ENCODE measurements at places on chromosomes 16 and 17. TPM values are rescaled to one million over a fixed set of nuclear protein-coding genes. Genes with fewer than 3 reads are reported as not detected.

DNA sequence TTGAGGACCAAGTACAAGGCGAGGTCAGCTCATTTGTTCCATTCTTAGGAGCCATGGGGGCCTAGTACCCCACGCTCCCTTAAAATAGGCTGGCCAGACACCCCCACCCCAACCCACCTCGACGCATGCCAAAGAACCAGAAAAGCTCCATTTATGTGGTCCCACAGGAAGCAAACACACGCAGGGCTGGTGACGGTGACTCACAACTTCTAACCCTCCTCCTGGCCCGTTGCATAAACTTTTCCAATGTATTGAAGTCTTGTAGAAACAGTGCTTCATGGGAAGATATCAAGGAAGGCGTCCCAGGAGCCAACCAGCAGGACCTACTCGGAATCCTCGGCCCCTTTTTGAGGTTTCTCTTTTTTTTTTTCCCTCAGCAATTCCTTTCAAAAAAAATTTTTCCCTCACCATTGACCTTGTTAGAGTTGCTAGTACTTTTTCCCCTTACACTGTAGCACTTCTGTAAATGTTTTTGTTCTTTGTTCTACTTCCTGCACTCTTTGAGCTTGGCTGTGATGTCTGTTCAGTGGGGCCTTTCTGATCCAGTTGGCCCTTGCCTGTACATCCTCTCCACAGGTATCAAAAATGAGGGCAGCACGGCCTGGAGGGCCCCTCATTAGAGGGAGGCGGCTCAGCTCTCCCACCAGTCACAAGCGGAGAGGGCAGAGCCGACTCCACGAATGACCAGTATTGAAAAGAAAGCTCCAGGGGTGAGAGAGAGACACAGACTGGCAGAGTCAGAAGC is 208.3 kb downstream of the RGS9 start:
- no peak for DNase-seq

GRCh38 chr16:82451449-82451848 is 175.3 kb upstream of the CDH13 start:
- DNase-seq: no peak

DNA sequence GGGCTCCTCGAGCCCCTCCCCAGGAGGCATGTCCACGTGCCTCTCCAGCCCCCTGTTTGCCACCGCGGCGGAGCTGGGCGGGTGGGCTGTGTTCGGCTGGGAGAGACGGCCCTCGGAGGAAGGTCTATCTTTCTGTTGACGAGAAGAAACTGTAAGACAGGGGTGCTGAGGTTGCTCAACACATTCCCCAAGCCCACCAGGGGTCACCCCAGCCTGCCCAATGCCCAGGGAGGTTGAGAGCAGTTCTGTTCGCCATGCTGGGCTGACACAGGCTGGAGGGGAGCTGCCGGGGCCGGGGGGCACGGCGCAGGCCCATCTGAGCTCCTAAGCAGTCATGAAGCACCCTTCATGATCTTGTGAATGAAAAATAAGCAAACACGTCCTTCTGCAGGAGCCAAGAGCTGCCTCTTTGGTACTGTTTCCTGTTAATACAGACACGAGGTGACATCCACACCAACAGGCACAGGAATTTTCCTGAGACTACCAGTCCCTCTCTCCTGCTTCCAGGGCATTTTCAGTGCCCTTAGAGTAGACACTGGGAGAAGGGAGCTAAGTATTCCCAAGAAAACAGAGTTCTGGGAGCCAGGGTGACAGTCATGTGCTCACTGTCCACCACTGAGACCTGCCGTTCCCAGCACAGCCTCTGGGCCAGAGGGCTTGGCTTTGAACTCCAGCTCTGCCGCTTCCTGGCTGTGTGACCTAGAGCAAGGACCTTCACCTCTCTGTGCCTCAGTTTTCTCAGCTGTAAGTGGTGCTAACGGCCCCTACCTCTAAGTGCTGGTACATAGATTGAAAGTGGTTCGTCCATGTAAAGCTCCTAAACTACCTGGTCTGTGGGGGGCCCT is 9.2 kb downstream of the UBALD2 start:
- no peak for DNase-seq

- DNase-seq: no peak
Measured at GRCh38 chr16:71974068-71974818, 26.0 kb downstream of the PKD1L3 start.

- no peak for DNase-seq
Measured at GRCh38 chr17:2054512-2055291, at the start of gene HIC1. Gene HIC1, plus strand, starts transcription at chr17:2055103. Its CDS starts 1,588 bp downstream, at chr17:2056691.

GRCh38 chr16:27437946-27438345 is 36.0 kb downstream of the IL21R start:
- DNase-seq: no peak

DNA sequence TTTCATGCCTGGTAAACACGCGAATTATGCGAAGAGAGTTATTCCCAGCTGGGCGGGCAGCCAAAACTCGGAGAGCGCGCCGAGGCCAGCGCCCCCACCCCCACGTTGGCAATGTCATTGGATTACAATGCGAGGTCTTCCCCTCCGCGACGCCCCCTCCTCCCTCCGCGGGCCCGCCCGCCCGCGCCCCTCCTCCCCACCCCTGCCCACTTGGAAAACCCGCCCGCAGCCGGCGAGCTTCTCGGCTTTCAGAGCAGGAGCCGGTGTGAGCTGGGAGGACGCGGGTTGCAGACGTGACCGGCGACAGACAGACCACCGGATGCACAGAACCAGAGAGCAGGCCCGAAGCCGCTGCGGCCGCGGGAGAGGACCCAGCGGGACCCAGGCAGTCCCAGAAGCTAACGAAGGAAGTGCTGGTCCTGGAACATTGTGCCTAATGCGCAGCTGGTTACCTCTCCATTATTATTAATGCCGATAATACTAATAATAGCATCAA is 4.0 kb downstream of the NOG start:
- no peak for DNase-seq

DNA sequence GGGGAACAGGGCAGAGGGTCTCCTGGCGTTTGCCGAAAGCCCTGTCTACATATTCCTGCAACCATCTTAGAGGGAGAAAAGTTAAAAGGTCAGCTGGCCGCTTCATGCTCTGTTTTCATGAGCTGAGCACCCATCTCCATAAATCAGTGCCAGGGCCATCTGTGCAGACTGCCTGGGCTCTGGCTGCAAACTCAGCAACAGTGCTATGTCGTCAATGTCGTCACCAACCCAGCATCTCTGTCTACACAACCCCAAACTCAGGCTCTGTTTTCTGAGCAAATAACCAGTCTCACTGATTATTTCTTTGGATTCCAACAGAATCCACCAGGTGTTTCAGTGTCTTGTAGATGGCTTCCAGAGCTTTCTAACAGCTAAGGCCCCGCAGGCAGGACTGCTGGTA is 65.0 kb downstream of the HS3ST2 start:
- DNase-seq: no peak

DNA sequence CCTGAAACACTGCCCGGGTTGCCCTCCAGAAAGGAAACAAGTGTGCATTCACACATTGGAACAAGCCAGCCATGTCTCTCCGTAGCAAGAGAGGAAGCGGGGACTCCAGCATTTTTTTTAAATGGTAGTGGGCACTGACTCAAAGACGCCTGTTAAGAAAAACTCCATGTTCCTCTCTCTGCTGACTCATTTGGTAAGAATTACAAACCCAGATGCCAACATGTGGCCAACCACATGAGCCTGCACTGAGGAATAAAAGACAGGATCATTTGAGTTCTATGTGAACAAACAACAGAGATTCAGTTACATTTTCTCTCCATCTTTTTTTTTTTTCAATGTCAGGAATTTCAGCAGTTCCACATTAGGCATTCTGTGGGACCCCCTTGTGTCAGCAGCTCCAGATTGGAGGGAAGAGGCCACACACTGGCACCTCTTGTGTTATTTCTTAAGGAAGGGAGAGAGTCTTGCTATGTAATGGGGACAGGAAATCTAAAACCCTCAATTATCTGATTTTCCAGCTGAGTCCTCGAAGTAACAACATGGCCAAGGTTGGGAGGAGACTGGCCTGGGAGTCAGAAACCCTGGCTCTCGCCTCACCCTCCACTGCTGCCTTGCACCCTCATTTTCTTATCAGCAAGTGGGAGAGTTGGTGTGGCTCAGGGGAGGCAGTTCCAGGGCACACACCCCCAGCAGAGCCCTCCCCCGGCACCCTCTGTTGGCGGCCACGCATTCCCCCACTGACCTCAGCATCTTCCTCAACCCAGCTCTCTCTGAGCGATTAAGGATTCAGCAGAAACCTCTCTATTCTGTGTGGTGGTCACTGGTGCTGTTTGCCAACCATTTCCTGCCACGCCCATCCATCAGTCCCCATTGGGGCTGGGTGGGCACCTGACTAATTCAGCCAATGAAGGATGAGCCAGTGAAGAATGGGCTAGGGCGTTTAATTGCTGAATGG is 173.0 kb downstream of the FOXL1 start:
- DNase-seq: peak; percentile 63

DNA sequence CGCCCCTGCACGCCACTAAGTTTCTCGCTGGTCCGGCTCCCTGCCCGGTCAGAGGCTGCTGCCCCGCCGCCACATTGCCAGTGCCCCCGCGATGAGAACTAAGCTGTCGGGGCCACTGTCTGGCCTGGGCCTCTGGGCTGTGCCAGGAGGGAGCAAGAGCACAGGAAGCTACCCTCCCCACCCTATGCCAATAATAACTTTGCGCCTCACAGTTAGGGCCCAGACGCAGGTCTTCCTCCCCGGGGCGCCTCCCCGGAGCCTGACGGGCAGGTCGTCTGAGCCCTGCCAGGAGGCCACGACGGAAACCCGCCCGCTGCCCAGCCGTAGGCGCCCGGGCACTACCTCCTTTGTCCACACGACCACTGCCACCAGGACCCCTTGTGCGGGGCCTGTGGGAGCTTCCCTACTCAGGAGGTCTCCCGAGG is 1.5 kb downstream of the ZFPM1 start:
- DNase-seq: no peak

- DNase-seq: no peak
Measured at GRCh38 chr16:57282510-57283213, 1.8 kb downstream of the PLLP start.

- no peak for DNase-seq
Measured at GRCh38 chr16:55364811-55365210, 40.8 kb downstream of the IRX6 start.

- peak; percentile 41 for DNase-seq
Measured at GRCh38 chr16:57316390-57317017, 32.0 kb upstream of the PLLP start.

DNA sequence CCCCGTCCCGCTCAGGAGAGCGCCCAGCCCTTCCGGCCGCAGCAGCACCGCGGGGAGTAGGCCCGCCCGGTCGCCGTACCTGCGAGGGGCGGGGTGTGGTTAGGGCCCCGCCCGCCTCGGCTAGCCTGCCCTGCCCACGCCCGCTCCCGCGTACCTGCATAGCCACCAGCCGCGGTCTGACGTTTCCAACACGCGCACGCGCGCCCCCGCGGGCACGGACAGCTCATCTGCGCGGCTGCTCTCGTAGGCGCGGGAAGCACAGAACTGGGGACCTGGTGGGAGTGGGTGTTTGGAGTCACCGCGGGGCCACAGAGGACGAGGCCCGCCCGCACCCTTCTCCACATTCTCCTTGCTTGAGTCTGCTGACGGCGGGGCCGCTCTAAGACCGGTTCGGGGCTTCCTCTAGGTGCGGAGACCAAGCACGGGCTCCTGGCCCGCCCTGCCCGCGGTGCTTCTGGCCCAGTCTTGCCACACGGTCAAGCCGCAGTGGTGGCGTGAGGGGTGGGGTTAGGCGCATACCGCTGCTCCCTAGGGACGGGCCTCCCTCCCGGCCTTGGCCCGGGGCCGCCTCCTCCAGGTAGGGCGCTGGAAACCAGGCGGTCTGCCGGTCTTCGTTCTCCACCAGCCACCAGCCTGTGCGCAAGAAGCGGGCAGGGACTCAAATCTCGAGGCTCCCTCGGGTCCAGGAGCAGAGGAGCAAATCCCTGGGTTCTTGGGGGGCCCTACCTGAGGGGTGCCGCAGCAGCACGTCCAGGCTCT is 1.8 kb downstream of the NOXO1 start:
- no peak for DNase-seq

GRCh38 chr16:63672493-63672892 is 1449.4 kb downstream of the CDH11 start:
- DNase-seq: no peak

- no peak for DNase-seq
Measured at GRCh38 chr16:62194828-62195227, 158.6 kb upstream of the CDH8 start.

DNA sequence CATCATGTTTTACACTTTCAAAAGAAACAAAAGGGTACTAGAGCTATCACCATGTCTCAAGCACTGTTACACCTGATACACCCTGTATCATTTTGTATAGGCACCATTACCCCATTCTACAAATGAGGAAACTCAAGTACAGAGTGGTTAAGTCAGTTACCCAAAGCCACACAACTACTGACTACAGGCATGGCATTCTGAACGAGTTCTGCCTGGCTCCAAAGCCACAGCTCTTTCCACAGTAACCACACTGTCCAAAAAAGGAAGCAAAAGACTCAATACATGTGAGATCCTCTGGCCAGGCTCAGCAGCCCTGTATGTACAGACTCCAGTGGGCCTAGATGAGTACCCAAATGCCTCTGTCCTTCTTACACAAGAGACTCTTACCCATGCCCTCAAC is 4.7 kb downstream of the DYNC1LI2 start:
- DNase-seq: no peak

- no peak for DNase-seq
Measured at GRCh38 chr17:73262676-73263642, 1.3 kb upstream of the CPSF4L start.

GRCh38 chr16:69399361-69399760 is 13.6 kb upstream of the TERF2 start:
- DNase-seq: no peak

DNA sequence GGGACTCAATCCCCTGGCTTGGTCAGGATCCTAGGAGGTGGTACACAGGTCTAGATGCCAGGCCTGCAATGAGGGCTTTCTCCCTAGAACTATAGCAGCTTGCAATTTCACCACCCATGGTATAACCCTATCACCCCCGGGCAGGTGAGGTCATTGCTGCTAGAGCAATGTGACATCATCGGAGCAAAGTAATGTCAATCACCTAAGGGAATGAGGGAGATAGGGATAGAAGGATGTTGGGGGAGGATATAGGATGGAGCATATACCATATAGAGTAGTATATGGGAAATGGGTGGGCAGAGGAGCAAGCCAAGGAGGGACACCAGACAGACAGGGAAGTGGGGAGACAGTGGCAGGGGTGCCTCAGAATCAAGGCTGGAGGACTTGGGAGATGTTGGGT is 3.3 kb downstream of the KCNH4 start:
- no peak for DNase-seq

GRCh38 chr16:20624882-20625807 is 49.0 kb upstream of the ACSM2B start:
- DNase-seq: no peak

The BAIAP3 gene
- 0.38 TPM for polyA plus RNA-seq

The CCDC200 gene
- not detected for polyA plus RNA-seq

The P2RX5 gene
- 6.4 TPM for polyA plus RNA-seq

The PGS1 gene
- polyA plus RNA-seq: 31.7 TPM

The NT5M gene
- 0.36 TPM for polyA plus RNA-seq

The TM4SF5 gene
- polyA plus RNA-seq: not detected

All from AG04450 (cell line).